Activated T-helper 2 cell treated with anti-CD3 and anti-CD28 coated beads, Interferon-gamma antibody, Interleukin-2, Interleukin-4, amounts not matched to agents 10 μg/mL and 5 μg/mL and 100 μg/mL, durations not matched to agents 14 hours and 24 hours and 36 hours (primary cell): ENCODE measurements at places on chromosomes 3 and 15. TPM values are rescaled to one million over a fixed set of nuclear protein-coding genes. Genes with fewer than 3 reads are reported as not detected.

SLC12A1 gene
- total RNA-seq, result not detected in 2 replicates

TF gene
- 0.11 and 0.25 TPM in 2 replicates for total RNA-seq

- no peaks in the 10 kb centered on the region for H3K27me3 ChIP-seq
- no peak overlapping the region for H3K4me3 ChIP-seq
- H3K4me1 ChIP-seq, result peaks cover 11% of the 10 kb centered on the region
Observed at GRCh38 chr15:77347197-77347596, 72.7 kb downstream of the PEAK1 start.

GRCh38 chr3:122694966-122695365, 14.3 kb downstream of the PARP14 start:
- H3K27me3 ChIP-seq, result no peaks in the 10 kb centered on the region
- H3K4me1 ChIP-seq, result peaks cover 4% of the 10 kb centered on the region
- DNase-seq, result no peak
- H3K36me3 ChIP-seq, result peaks cover 92% of the 10 kb centered on the region

NPAP1 gene
- not detected in 2 replicates for total RNA-seq

SLC2A2 gene
- total RNA-seq, result not detected in 2 replicates

DNA sequence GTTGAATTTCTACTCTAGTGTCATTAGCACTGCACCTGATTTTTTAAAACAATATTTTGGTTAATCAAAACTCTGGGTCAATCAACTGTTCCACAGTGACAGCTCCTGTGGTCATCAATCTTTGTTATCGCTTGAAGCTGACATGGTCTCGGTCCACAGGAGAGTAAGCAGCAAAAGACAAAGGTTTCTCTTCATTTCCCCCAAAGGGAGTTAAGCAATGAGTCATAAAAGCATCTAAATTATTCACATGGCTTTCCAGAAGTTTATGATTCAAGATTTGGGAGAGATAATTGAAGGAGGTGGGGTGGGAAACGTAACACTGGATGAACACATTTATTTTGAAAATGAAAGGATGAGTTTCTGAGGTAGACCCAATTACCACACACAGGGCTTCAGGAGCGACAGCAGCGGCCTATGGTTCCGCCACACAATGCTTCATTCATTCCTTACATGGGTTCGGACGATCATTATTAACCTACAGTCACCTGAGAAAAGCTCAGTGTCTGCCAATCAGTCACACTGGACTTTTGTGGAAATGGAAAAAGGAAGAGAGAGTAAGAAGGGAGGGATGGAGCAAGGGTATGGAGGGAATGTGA, 505.1 kb downstream of the FHIT start:
- peaks cover 5% of the 10 kb centered on the region for H3K27me3 ChIP-seq
- peaks cover 6% of the 10 kb centered on the region for H3K4me1 ChIP-seq
- peaks cover 2% of the 10 kb centered on the region for H3K36me3 ChIP-seq
- no peak overlapping the region for H3K27ac ChIP-seq
- H3K4me3 ChIP-seq, result no peak overlapping the region

- no peak overlapping the region for H3K27ac ChIP-seq
- no peak for DNase-seq
- H3K4me1 ChIP-seq, result no peaks in the 10 kb centered on the region
- H3K4me3 ChIP-seq, result no peak overlapping the region
- H3K36me3 ChIP-seq, result no peaks in the 10 kb centered on the region
Observed at GRCh38 chr3:66898155-66898554, 100.0 kb upstream of the KBTBD8 start.

UBE2Q2 gene
- total RNA-seq, result 18.9 and 21.1 TPM in 2 replicates

DNA sequence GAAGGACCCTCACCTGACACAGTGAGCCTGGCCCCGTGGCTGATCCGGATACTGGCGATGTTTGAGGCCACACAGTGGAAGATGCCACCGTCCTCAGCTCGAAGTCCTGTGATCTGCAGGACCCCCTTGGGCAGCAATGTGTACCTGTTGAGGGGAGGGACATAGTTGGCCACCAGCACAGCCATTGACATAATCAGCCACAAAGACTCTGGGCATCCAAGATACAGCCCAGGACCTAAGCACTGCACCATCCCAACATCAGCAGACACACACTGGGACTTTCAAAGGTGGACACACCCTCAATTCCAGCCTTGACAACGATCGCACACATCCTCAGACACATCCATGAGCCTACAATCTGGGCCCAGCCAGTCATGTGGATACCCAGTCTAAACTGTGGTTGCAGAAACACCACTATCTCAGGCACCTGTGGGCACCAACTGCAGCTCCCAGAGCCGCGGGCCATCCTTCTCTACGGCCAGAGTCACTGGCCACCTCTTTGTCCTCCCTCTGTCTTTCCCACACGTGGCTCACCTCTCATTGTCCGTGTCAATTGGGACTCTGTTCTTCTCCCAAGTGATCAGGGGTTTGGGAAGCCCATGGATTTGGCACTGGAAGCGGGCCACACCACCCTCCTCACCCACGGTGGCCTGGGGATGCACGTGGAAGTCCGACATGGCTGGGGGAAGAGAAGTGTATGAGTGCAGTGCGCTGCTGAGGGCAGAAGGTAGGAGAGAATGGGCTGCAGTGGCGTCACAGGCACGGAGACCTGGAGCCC, 31.0 kb downstream of the RNU5B-1 start:
- H3K4me3 ChIP-seq, result no peak overlapping the region
- no peak overlapping the region for H3K27ac ChIP-seq
- no peaks in the 10 kb centered on the region for H3K4me1 ChIP-seq
- DNase-seq, result no peak
- H3K36me3 ChIP-seq, result no peaks in the 10 kb centered on the region

GABRR3 gene
- total RNA-seq, result not detected in 2 replicates

- no peaks in the 10 kb centered on the region for H3K36me3 ChIP-seq
- no peaks in the 10 kb centered on the region for H3K4me1 ChIP-seq
- H3K27ac ChIP-seq, result no peak overlapping the region
- no peak overlapping the region for H3K4me3 ChIP-seq
Observed at GRCh38 chr3:38555149-38555840, 59.2 kb downstream of the EXOG start.

- peaks cover 11% of the 10 kb centered on the region for H3K27me3 ChIP-seq
- no peak for DNase-seq
- H3K4me3 ChIP-seq, result no peak overlapping the region
- no peak overlapping the region for H3K27ac ChIP-seq
- H3K36me3 ChIP-seq, result no peaks in the 10 kb centered on the region
Observed at GRCh38 chr3:50687127-50687751, 12.5 kb downstream of the DOCK3 start.

EFCC1 gene
- total RNA-seq, result 0.11 and 0.32 TPM in 2 replicates

DNA sequence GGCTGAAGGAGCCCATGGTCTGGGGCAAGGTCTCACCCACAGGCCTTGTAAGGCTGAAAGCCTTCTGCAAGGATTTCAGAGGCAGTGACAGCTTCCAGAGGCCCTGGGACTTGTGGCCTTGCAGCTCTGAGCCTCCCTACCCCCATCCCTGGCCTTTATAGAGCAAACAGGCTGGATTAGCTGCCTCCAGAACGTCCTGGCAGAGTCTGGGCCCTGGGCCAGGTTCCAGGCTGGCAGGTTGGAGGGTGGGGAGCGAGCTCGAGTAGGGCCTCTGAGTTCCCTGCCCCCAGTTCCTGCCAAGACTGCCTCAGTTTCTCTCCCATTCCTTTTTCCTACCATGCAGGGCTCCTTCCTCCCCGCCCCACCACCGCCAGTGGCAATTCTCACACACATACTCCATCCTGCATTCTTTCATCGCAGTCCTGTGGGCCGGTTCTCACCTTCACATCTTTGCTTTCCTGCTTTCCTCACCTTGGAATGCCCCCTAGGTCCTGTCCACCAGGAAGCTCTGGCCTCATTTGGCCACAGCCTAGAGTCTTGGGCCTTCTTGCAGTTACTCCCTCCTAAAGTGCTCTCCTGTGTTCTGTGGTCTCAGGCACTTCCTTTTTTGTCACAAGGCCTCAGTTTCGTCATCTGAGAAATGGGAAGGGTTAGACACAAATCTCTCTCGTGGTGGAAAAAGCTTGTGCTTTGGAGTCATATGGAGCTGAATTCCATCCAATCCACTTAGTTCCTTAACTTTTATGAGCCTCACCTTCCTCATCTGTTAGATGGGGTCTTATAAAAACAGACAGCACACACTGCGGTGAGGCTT, 2.7 kb downstream of the LMAN1L start:
- no peak overlapping the region for H3K4me3 ChIP-seq
- H3K27me3 ChIP-seq, result peaks cover 2% of the 10 kb centered on the region
- no peak overlapping the region for H3K27ac ChIP-seq
